ENCODE measurements at places on chromosomes 5 and 9.

- no peak for DNase-seq
Measured at GRCh38 chr5:150751096-150751891, 7.5 kb downstream of the DCTN4 start.

GRCh38 chr9:116288658-116289057, 135.1 kb downstream of the PAPPA start:
- DNase-seq, result peak; percentile 13

- DNase-seq, result peak; percentile 79
Measured at GRCh38 chr9:122991370-122991830, 42.1 kb upstream of the GPR21 start.

- peak; percentile 61 for DNase-seq
Measured at GRCh38 chr9:127921557-127922120, 4.8 kb upstream of the ST6GALNAC4 start.

GRCh38 chr9:92424340-92424739, at the start of gene OMD:
Gene OMD (minus strand): TSS chr9:92424471. CDS start chr9:92417558, 6,913 bp downstream.
- no peak for DNase-seq

DNA sequence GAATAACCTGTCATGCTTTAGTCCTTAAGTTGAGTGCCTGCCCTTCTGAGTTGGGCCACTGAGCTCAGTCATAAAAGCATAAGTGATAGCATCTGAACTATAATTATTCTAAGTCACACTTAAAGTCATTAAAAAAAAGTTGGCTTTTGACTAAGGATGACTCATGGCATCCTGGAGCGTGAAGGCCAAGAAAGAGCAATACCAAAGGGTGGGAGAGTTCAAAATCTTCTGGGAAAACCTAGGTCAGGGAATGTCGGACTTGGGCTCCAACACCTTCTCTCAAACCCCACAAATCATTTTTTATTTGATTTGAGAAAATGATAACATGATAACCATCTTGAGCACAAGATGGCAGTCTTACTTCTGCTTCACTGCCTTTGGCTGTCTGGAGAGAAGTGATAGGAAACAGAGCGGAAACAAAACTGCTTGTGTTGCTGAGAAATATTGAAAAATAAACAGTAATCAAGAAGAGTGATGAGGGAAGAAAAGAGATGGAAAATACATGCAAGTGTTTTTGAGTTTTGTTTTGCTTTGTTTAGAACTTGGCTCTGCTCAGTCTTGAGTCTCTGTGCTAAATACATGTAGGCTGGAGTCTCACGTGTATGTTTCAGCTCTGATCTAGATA, 16.9 kb upstream of the NTRK2 start:
- no peak for DNase-seq

GRCh38 chr9:124602632-124603031, 95.4 kb upstream of the NR5A1 start:
- no peak for DNase-seq

GRCh38 chr5:172283862-172284610, 472 bp upstream of the UBTD2 start:
- DNase-seq, result no peak

- DNase-seq, result no peak
Measured at GRCh38 chr5:9932770-9933169, 302.6 kb upstream of the TAS2R1 start.

- DNase-seq, result no peak
Measured at GRCh38 chr5:138096363-138096762, 12.5 kb downstream of the WNT8A start.

- DNase-seq, result peak; percentile 66
Measured at GRCh38 chr9:84261070-84261746, 79.3 kb downstream of the SLC28A3 start.

GRCh38 chr9:128860937-128861336, 20.8 kb downstream of the KYAT1 start:
- no peak for DNase-seq

DNA sequence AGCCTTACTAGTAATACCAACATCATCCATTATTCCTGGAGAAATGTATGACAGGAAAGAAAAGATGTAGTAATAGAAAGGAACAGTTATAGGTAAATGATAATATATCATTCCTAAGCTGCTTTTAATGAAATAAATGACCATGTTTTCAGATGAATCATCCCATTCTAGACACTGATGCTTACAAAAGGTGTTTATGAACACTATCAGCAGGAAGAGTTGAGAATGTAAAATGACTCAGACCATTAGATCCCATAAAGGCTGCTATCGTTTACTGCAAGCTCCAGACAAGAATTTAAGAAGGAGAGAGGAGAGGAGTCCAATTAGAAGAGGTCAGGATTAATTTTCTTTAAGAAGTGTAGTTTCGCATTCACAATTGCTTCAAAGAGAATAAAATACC, 1033.5 kb downstream of the EFNA5 start:
- DNase-seq, result no peak

DNA sequence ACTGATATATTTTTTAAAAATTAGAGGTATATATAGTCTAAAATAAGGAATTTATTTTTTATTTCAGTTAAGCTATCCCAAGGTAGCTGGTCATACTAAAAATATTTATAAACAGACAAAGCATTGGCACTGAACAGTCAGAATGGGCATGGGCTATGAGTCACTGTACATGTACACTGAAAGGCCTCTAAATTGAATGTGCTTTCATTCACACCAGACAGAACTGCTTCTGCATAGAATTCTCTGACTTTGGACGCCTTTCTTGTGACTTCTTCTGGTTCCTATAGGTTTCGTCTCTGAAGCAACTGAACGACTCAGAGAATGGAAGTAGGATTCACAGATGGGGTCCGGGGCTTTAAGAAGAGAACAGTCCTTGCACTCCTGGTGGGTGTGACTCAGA, 394.8 kb upstream of the MEF2C start:
- no peak for DNase-seq

DNA sequence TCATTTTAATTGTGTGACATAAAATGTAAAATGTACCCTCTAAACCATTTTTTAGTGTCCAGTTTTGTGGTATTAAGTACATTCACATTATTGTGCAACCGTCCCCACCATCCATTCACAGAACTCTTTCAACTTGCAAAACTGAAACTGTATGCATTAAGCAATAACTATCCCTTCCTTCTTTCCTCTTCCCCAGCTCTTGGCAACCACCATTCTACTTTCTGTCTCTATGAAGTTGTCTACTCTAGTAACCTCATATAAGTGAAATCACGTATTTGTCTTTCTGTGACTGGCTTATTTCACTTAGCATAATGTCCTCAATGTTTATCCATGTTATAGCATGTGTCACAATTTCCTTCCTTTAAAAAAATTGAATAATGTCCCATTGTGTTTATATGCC, 142.4 kb downstream of the C9orf152 start:
- DNase-seq, result no peak
